Activated CD4-positive, alpha-beta T cell treated with anti-CD3 and anti-CD28 coated beads, Interleukin-2, amount 50 U/mL, for 24 hours (primary cell): ENCODE measurements at places on chromosomes 6 and 20.

DNA sequence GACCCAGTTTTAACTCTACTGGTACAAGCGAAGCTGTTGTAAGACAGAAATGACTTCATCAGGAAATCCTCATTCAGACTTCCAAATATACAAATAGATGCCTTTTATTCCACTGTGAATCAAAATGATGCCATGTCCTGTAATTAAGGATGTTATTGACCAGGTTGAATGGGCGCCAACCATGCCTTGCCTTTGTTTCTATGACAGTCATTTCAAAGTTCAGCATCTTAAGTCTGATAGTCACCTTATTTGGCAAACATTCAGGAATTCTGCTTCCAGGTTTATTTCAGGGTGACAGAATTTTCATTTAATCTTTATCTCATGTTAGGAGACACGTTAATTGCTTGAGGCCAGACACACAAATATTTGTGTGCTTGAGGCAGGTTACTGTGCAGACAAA is 592.8 kb upstream of the JAG1 start:
- DNase-seq, result no peak

GRCh38 chr6:81812401-81812800 is 59.9 kb upstream of the TENT5A start:
- DNase-seq, result no peak

GRCh38 chr20:35283441-35284266 is 918 bp downstream of the EIF6 start:
- no peak for DNase-seq

- no peak for DNase-seq
Measured at GRCh38 chr6:49913636-49914375, 47.5 kb upstream of the CRISP1 start.

GRCh38 chr20:4021906-4022305 is 6.5 kb upstream of the RNF24 start:
- DNase-seq, result no peak

DNA sequence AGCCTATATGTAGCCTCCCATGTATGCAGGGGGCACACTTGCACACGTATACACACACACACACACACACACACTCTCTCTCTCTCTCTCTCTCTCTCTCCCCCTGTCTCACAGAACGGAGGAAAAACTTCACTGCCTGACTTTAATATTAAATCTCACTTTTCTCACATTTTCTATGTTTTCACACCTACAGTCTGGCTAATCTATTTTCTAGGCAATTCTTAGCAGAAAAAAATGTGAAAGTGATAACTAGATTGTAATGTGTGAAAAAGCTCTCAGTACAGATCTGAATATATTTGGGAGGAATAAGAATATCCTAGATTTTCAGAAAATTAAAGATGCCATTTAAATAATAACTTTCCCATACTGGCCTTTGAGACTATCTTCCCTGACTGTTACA is 120.9 kb downstream of the MCHR2 start:
- DNase-seq, result no peak
